ENCODE measurements at places on chromosomes 1 and 21. TPM values are rescaled to one million over a fixed set of nuclear protein-coding genes. Genes with fewer than 3 reads are reported as not detected.

DNA sequence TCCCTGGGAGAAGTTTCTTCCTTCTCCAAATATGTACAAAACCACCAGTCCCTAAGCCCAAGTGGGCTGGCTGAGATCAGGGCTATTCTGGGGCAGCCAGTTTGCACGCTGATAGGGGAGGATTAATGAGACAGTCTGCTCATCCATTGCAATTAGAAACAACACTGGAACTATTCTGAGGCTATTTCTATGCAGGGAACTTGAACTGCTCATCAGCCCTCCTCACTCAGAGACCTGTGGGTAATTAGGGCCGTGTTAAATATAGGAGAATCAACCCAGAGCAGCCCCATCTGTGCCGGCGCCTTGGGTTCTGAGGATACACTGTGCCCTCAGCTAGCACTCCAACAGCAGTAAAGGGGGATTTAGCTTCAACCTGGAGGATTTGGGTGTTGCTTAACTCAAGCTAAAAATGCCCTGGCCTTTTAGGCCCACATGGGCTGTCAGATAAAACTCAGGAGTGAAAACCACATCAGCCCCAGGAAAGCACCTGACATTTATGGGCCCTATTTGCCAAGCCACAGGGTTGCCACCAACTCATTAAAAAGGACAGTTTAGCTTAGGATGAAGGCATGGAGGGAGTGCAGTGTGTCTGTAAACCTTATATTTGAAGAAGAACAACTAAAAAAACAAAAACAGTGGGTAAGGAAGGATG lies 53.9 kb downstream of the DUSP10 start:
- no peaks in the 10 kb centered on the region for H3K27me3 ChIP-seq
- H3K27ac ChIP-seq, result no peak overlapping the region
- no peaks in the 10 kb centered on the region for H3K4me1 ChIP-seq
- H3K4me3 ChIP-seq, result no peak overlapping the region

GRCh38 chr1:54284781-54285529 lies 85.0 kb downstream of the MRPL37 start:
- H3K36me3 ChIP-seq, result no peaks in the 10 kb centered on the region
- H3K27ac ChIP-seq, result no peak overlapping the region
- peaks cover 12% of the 10 kb centered on the region for H3K4me1 ChIP-seq

GRCh38 chr1:36576551-36577110 lies 93.9 kb upstream of the CSF3R start:
- no peaks in the 10 kb centered on the region for H3K4me1 ChIP-seq
- no peak overlapping the region for H3K27ac ChIP-seq
- no peak for DNase-seq
- no peak overlapping the region for H3K4me3 ChIP-seq
- H3K27me3 ChIP-seq, result peaks cover 43% of the 10 kb centered on the region

- no peaks in the 10 kb centered on the region for H3K36me3 ChIP-seq
- DNase-seq, result no peak
- no peak overlapping the region for H3K4me3 ChIP-seq
Observed at GRCh38 chr1:162397943-162398560, 13.9 kb downstream of the SH2D1B start.

- no peak overlapping the region for H3K4me3 ChIP-seq
- no peak overlapping the region for H3K27ac ChIP-seq
- no peaks in the 10 kb centered on the region for H3K4me1 ChIP-seq
- no peaks in the 10 kb centered on the region for H3K36me3 ChIP-seq
Observed at GRCh38 chr21:42593007-42593814, 60.2 kb upstream of the PDE9A start.

- H3K4me3 ChIP-seq, result no peak overlapping the region
- H3K4me1 ChIP-seq, result no peaks in the 10 kb centered on the region
Observed at GRCh38 chr1:25977801-25978200, 20.1 kb downstream of the PAFAH2 start.

DNA sequence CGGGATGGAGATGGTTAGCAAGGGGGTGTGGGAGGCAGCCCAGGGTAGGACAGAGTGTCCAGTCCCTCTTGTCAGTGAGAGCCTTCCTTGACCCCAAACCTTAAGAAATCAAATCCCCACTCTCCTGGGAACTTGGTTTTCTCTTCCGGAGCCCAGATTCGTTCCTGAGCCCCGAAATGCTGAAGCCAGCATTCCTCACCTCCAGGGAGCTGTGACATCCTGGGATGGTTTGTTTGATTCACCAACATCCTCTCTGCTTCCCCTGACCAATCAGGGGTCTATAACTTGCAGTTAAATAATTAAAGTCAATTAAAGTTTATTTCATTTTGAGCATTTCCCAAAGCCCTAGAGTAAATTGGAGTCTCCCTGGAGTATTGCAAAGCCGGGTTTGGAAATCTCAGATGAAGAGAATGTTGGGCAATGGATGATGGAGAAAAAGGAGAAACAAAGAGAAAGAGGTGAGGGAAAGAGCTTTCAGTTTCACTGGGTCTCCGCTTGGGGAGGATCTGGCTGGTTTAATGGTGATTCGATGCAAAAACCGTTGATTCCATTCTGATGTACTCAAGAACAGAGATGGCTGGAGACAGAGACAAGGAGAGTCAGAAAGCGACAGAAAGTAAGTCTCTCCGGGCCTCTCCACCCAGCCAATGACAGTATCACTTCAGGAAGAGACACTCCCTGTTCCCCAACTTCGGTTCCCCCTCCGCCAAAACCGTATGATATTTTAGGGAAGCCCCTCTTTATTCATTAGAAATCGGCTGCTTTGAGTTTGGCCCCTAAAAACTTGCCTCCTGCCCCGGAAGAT lies 12.8 kb upstream of the ALX3 start:
- DNase-seq, result no peak
- no peaks in the 10 kb centered on the region for H3K4me1 ChIP-seq
- H3K36me3 ChIP-seq, result no peaks in the 10 kb centered on the region
- no peak overlapping the region for H3K4me3 ChIP-seq

GRCh38 chr1:237684236-237684635 lies 206.5 kb downstream of the ZP4 start:
- no peaks in the 10 kb centered on the region for H3K4me1 ChIP-seq
- H3K4me3 ChIP-seq, result no peak overlapping the region
- H3K27ac ChIP-seq, result no peak overlapping the region
- H3K27me3 ChIP-seq, result no peaks in the 10 kb centered on the region
- H3K36me3 ChIP-seq, result no peaks in the 10 kb centered on the region

Gene DMBX1
- not detected for total RNA-seq

Gene NCF2
- 8.7 TPM for total RNA-seq

Gene STYXL2
- total RNA-seq, result not detected

All from MCF 10A (cell line).